ENCODE measurements at places on chromosomes 4 and X.

GRCh38 chr4:132767901-132768300, 381.2 kb upstream of the PCDH10 start:
- no peak for DNase-seq

DNA sequence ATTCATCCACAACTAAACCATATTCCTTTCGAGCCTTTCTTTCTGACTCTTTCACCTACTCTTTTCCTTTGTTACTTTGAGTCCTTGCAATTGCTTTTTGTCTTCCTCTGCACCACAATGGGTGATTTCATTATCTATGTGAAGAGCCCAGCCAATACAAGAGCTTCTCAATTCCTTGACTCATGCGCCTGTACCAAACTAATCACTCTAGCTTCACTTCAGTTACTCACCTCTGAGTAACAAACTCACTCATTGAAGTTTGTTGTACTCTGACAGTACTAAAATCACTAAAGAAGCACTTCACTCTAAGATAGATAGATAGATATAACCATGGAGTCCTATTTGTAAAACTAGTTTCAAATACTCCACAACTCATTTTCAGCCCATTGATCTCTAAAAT, 191.7 kb upstream of the EPHA5 start:
- DNase-seq: no peak

- no peak for DNase-seq
Measured at GRCh38 chr4:108119199-108119800, 49.4 kb downstream of the LEF1 start.

DNA sequence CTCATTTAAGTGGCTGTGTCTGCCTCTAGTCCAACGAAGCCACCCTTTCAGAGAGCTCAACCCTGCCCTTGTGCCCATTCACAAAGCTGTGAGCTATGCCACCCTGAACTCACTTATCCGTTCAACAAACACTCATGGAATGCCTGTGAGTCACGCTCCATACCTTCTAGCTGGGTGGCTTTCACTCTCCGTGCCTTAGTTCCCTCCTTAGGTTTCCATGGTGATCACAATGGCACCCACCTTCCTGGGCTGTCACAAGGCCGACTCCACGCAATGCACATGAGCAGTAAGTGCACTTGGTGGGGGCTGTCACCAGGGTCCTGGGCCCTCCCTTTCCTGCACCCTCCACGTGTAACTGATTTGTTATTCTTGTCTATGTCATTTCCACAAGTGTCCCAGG, 37.2 kb upstream of the PPP2R2C start:
- DNase-seq: no peak

- no peak for DNase-seq
Measured at GRCh38 chr4:167873496-167873895, 218.8 kb upstream of the ANXA10 start.

DNA sequence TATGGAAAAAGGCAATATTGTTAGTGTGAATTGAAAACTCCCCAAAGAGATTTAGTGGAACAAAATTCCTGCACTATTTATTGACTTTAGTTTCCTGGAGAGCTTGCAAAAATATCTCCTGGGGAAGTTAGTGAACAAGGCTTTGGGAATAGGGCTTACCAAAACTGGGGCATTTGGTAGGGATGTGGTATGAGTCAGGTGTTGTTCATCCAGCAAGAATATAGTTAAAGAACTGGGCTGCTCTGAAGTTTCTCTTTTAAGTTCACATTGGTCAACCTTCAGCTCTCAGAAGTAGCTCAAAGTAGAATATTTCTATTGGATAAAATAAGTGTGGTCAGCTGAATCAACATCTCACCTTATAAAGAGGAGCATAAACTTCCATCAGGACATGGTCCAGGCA, 185.0 kb downstream of the CPE start:
- DNase-seq: no peak

DNA sequence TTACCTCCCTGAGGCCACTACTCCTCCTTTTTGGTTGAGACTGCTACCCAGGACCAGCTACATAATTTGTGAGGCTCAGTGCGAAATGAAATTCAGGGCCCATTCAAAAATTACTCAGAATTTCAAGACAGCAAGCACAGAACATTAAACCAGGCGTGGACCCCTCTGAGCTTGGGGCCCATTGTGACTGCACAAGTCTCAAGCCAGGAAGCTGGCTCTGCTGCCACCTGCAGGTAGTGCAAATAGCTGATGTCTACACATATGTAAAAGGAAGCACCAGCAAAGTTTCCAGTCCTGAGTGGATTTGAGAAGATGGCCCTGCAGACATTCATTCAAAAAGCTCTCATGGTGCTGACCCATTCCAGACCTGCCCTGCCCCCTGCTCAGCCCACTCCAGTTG, 213.4 kb upstream of the LNX1 start:
- peak; percentile 48 for DNase-seq

- DNase-seq: no peak
Measured at GRCh38 chr4:95289028-95289634, 259.6 kb downstream of the UNC5C start.

DNA sequence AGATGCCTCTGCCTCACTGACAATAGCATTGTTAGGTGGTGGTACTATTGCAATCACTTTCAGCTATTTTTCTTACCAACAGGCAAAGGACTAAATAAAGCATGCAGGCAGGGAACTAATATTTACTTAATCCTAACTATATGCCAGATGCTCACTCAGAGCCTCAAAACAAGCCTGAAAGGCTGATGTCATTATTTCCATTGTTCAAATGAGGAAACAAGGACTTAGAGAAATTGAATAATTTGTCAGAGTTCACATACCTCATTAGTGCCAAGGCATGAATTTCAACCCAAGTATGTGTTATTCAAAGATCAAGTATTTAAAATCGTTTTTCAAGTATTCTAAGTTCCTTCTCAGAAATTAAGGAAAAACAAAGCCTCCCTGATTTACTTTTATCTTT, 374.9 kb upstream of the TECRL start:
- DNase-seq: no peak

DNA sequence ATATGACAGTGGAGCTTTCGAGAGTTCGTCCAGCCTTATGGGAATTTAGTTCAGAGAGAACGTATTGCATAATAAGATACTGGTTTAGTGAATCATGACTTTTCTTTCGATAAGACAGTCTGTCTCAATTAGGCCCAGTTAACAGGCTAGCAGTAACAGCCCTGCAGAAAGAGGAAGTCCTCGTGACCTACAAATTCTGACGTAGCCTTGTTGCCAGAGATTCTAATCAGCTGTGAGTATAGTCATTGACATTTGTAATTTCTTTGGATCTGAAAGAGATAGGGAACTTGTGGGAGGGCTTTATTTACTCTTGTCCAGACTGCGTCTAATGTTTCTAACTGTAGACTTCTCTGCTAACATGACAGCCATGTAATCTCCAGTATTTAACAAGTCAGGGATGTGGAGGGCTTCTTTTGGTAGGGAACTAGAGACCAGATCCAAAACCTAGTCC, 15.8 kb downstream of the ART3 start:
- DNase-seq: peak; percentile 87

- DNase-seq: no peak
Measured at GRCh38 chr4:147576084-147576483, 41.1 kb upstream of the TMEM184C start.

- no peak for DNase-seq
Measured at GRCh38 chr4:70640192-70640591, 11.6 kb downstream of the ENAM start.

- no peak for DNase-seq
Measured at GRCh38 chr4:44326741-44327140, 121.9 kb downstream of the KCTD8 start.

GRCh38 chr4:160142579-160142978, 1039.7 kb downstream of the RAPGEF2 start:
- DNase-seq: no peak

DNA sequence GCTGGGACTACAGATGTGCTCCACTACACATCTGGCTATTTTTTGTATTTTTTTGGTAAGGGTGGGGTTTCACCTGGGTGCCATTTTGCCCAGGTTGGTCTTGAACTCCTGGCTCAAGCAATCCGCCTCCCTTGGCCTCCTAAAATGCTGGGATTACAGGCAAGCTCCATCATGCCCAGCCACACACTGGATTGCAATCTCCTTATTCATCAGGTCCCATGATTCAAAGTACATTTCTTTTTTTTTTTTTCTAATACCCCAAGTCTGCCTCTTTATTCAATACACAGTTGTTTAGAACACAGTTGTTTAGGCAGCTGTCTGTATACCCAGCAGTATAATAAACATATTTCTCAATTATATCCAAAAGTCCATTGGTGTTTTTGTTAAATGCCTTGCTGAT, 130.3 kb upstream of the ARSJ start:
- no peak for DNase-seq

- DNase-seq: no peak
Measured at GRCh38 chrX:47091149-47091775, 13.0 kb downstream of the RGN start.

GRCh38 chr4:38333219-38333618, 330.8 kb upstream of the KLF3 start:
- DNase-seq: no peak

DNA sequence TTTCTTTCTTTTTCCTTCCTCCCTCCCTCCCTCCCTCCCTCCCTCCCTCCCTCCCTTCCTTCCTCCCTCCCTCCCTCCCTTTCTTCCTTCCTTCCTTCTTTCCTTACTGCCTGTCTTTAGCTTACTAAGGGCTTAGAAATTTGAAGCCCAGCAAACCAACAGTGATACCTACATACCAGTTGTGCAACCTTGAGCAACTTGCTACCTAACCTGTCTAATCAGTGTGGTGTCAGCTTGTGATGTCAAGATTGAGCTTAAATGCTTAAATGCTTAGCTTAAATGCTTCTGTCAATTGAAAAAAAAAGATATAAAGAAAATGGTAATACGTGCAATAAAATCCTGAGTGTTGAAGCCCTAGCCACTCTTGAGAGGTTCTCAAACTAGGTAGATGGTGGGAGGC, 728.6 kb downstream of the TRIML1 start:
- DNase-seq: no peak

DNA sequence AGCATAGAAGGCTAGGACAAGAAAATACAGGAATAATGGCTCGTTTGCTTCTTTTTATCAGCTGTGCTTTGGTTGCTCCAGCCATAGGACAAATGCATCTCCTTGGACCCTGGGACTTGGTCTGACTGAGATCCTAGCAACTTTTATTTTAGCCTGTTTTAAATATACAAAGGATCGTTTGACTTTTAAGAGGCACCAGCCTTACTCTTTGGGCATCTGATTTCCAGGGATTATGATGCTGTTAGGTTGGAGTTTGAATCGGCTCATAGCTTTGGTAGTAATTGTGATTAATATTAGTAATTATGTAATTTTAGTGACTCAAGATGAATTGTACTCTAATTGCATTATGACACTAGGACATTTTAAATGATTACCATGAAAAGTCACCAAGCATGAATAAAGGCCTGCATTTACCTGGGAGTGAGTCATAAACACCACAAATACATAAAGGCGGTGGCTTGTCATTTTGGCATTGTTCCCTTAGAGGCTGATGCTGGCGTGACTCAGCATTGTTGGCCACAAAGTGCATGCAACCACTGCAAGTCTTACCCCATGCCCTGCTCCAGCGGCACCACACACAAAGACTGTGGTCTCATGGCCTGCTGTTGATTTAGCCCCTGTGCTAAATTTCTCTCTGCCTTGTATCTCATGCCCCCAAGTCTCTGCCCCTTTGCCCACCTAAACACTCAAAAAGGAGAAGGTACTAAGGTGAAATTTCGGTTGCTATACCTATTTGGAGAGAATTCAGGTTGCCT, 12.4 kb downstream of the GPAT3 start:
- peak; percentile 93 for DNase-seq

DNA sequence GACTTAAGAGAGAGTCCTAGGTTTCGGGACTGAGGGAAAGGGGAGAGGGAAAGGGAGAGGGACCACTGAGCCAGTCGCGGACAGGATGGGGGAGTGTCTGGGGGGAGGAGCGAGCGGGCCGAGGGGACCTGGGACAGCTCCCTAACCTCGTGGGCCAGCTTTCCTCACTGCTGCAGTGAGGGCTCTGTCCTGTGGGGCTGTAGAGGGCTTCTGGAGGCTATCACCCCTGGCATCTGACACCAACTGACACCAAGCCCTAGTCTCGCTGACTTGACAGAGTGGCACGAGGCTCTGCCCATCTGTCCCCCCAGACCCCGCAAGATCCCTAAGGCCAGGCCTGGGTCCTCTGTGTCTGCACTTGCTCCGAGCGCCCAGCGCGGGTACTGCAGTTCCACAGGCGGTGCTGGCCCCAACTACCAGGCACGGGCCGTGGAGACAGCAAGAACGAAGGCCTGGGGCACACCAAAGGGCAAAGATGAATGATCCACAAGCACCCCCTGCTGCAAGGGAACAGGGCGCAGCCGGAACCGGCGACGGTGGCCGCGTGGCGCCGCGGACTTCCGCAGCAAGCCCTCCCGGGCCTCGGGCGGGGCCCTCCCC, 465 bp downstream of the HAUS7 start:
- peak; percentile 47 for DNase-seq

DNA sequence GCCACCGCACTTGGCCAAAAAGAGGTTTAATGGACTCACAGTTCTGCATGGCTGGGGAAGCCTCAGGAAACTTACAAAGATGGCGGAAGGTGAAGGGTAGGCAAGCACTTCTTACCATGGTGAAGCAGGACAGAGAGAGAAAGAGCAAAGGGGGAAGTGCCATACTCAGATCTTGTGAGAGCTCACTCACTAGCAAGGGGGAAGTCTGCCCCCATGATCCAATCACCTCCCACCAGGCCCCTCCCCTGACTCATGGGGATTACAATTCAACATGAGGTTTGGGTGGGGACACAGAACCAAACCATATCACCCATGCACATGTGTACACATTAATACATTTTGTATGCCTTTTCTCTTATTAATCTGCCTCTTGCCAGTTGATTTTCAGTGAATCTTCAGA, 77.2 kb upstream of the HSD17B10 start:
- peak; percentile 54 for DNase-seq

- peak; percentile 1 for DNase-seq
Measured at GRCh38 chrX:115268421-115268820, 21.1 kb upstream of the LUZP4 start.

GRCh38 chr4:828641-829271, 2.8 kb upstream of the CPLX1 start:
- DNase-seq: no peak

- DNase-seq: no peak
Measured at GRCh38 chr4:5021546-5021945, 2.3 kb upstream of the CYTL1 start.

DNA sequence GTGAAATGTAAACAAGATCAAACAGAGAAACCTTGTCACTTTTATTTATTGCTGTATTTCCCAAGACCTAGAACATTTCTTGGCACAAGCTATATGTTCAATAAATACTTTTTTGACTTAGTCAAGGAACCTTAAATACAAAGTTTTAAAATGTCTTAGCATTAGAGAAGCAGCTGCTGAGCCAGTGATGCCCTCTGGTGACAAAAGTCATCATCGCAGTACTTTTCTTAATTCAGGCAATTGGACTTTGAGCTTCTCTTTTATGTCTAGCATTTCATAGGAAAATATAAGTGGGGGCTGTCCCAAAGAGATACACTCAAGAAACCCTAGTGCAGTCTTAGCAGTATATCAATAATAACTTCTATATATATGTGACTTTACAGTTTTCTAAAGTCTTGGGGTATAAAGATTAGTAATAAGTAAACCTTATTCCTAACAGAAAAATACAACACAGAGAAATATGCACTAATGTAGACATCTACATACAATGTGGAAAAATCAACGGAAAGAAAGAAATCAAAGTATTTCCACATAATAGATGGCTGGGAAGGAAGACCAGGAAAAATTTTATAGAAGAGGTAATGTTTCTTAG, 118.4 kb downstream of the DTHD1 start:
- peak; percentile 11 for DNase-seq

All from hematopoietic multipotent progenitor cell treated with erythropoietin and hydrocortisone succinate and interleukin-3 and kit ligand, for 8 days (in vitro differentiated cells).